ENCODE measurements at places on chromosomes 5 and 9.

DNA sequence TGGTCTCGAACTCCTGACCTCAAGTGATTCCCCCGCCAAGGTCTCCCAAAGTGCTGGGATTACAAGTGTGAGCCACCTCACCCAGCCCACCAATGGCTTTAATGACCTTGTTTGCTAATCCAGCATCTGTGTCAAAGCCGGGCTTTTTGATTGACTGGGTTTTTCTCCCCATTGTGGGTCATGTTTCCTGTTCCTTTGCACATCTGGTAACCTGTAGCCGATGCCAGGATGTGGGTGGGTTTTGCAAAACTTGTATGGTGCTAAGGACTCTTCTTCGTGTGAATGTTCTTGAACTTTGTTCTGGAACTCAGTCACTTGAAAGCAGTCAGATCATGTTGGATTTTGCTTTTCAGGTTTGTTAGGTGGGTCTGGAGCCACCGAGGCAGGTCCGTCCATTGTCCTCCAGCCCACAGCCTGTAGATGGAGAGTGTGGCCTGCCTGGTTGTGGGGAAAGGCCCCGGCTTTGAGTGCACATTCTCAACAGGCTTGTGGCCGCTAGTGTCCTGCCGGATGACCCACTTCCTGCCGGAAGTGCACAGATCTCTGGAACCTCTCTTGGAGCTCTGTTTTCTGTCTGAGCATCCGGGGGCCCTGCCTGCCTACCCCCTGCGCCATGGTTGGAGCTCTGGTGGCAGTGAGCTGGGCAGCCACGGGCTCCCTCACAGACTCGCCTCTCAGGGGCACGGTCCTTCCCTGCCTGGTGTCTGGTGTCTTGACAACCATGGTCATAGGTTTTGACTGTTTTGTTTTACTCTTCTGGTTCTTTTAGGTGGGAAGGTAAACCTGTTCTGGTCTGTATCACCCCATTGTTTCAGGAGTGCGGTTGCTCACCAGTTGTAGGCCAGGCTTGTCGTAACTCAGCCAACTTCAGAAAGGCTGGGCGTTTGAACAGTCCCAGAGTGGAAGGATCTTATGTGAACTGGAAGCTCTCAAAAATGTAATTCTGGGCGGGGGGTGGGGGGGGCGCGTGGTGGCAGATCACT lies 69.6 kb upstream of the CACNA1B start:
- peak; percentile 19 for DNase-seq

GRCh38 chr5:87245451-87245850 lies 22.2 kb upstream of the RASA1 start:
- no peak for DNase-seq

- no peak for DNase-seq
Observed at GRCh38 chr9:1332156-1332555, 282.0 kb downstream of the DMRT2 start.

GRCh38 chr9:105355781-105356180 lies 92.1 kb upstream of the FSD1L start:
- DNase-seq = no peak

- no peak for DNase-seq
Observed at GRCh38 chr5:151677776-151678545, 8.8 kb downstream of the SPARC start.

GRCh38 chr9:132447346-132447745 lies 37.3 kb downstream of the CFAP77 start:
- DNase-seq = no peak

DNA sequence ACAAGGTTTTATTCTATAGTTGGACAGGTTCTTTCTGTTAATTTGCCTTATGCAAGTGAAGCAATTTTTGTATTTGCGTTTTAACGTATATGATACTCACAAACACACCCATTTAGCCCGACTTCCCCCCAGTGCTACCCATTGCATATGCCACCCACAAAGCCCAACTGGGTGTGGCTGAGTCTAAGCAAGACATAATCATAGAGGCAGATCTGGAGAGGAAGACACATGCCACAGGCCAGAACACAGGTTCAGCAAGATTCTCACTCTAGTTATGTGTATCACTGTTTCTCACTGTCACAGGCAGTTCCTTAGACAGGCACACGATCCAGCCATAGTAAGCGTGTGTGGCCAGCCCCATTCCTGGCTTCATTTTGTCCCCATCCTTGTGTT lies 29.0 kb upstream of the PUM3 start:
- DNase-seq = peak; percentile 25

DNA sequence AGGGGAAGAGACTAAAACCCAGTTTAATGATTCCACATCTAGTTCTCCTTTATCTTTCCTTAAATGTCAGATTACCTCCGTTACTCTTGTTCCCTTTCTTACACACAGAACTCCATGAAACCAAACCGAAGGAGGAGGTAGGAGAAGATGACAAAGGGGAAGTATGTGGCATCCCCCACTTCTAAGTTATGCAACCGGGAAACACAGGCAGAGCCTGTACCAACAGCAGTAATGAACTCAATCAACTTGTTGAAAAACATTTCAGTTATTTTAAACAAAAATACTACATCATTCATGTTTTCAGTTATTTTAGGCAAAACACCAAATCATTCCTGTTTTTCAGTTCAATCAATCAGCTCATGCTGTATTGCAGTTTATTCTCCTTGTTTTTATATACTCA lies 101.8 kb downstream of the PCSK1 start:
- no peak for DNase-seq

DNA sequence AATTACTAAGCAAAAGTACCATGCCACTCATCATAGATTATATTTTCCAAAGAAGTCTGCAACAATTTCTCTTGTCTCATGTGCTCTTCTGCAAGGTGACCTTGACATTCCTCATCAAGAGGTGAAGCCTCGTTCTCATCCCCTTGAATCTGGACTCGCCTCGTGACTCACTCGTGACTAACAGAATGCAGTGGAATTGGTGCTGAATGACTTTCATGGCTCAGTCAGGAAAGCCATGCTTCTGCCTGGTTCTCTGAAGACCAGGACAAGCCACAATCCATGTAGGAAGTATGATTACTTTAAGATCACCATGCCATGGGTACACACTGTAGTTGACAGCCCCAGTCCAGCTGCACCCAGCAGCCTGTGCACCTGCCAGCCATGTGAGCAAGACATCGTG lies 335.8 kb downstream of the GADD45G start:
- no peak for DNase-seq

- DNase-seq = no peak
Observed at GRCh38 chr5:143957455-143957854, 145.5 kb downstream of the HMHB1 start.

GRCh38 chr5:58255970-58256369 lies 203.9 kb downstream of the PLK2 start:
- no peak for DNase-seq

DNA sequence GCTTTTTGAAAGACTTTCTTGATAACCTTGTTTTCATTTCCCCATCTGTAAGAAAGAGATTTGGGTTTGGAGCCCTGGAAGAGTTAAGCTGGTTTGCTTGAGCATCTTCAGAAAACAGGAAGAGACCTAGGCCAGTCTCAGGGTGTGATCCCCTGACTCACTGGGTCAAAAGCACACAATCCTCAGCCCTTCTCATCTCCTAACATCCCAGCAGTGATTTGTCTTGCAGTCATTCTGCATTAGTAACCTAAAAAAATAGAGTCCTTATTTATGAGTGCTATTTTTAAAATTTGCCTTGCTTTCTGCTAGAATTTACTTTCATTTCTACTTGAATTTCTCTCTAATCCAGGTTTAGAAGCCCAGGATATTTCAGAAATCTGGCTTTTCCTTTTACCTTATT lies 16.4 kb upstream of the ARSB start:
- no peak for DNase-seq

GRCh38 chr5:64451551-64451950 lies 54.3 kb upstream of the RGS7BP start:
- DNase-seq = no peak

GRCh38 chr5:103646698-103647614 lies 84.4 kb upstream of the NUDT12 start:
- DNase-seq = no peak

- DNase-seq = no peak
Observed at GRCh38 chr9:1271367-1271766, 221.2 kb downstream of the DMRT2 start.

DNA sequence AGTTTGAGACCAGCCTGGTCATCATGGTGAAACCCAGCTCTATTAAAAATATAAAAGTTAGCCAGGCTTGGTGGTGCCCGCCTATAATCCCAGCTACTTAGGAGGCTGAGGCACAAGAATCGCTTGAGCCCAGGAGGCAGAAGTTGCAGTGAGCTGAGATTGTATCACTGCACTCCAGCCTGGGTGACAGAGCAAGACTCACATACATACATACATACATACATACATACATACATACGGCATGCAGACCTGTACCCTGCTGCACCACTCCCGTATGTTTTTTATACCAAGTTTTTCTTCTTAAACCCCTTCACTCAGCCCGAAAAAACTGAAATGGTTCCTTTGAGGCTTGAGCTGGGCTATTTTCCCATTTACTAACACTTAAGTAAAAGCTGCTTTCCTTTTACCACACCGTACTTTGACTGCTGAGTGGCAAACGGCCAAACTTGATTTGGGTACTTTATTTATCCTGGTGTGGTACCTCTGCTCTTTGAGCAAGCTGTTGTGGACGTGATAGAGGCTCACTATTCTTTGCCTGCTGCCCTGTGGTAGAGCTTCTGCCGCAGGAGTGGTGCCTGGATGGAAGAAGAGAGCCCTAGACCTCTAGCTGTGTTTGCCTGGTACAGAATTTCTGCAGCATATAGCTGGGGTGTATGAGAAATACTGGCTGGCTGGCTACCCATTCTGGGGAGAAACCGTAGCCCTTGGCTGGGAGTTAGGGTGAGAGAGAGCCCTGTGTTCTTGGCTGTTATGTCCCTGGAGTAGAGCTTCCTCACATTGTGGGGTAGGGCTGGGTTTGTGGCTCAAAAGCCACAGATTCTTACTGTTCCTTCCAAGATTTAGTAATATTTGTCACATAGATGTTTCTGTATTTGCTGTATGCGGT lies 19.4 kb downstream of the IPO11 start:
- DNase-seq = no peak

- no peak for DNase-seq
Observed at GRCh38 chr5:122880749-122881148, 35.3 kb downstream of the SNX24 start.

DNA sequence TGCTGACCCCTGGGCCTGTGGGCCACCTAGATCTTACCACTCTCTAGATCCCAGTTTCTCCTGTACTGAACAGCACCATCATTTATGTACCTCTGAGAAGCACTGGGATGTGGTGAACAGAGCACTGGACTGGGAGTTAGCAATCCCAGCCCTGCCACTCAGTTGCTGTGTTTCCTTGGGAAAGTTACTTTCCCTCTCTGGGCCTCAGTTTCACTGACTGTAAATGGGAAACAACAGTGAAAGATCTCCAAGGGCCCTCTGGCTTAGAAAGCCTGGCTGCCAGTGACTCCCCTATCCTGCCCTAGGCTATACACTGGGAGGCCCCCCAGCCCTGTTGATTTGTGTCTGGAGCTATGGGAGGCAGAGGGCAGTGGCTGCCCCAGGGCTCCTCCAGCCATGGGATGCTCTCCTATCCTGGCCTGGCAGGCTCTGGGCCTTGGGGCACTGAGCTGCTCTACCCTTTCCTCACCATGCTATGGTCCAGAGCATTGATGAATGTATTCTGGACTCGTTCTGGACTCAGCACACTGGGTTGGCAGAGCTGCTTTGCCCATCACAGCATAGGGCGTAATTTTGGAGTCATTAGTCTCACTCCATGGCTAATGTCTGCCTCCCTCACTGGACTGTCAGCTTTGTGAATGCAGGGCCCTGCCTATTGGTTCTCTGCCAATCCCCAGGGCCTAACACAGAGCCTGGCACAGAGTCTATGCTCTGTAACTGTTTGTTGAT lies 99.3 kb downstream of the RGS3 start:
- no peak for DNase-seq

- no peak for DNase-seq
Observed at GRCh38 chr9:128473104-128473503, 17.3 kb downstream of the ODF2 start.

DNA sequence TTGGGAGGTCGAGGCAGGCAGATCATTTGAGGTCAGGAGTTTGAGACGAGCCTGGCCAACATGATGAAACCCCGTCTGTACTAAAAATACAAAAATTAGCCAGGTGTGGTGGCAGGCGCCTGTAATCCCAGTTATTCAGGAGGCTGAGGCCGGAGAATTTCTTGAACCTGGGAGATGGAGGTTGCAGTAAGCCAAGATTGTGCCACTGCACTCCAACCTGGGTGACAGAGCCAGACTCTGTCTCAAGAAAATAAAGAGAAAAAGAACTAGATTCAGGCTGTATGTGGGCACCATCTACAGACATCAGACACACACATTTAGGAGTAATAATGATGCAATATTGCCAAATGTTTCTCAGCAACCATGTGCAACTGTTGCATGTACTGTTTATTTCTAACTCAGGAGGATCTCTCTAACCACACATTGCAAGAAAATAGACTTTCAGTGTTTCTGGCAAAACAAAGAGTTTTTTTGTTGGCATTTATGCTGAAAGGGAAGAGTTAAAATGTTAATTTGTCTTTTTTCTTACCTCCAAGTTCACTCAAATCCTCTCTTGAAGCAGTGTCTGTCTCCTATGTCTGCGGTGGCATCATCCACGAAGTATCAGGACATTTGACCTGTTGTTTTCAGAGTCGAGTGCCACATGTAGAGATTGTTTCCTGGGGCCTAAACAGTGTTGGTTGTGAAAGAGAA lies 5.1 kb upstream of the ORM1 start:
- no peak for DNase-seq

DNA sequence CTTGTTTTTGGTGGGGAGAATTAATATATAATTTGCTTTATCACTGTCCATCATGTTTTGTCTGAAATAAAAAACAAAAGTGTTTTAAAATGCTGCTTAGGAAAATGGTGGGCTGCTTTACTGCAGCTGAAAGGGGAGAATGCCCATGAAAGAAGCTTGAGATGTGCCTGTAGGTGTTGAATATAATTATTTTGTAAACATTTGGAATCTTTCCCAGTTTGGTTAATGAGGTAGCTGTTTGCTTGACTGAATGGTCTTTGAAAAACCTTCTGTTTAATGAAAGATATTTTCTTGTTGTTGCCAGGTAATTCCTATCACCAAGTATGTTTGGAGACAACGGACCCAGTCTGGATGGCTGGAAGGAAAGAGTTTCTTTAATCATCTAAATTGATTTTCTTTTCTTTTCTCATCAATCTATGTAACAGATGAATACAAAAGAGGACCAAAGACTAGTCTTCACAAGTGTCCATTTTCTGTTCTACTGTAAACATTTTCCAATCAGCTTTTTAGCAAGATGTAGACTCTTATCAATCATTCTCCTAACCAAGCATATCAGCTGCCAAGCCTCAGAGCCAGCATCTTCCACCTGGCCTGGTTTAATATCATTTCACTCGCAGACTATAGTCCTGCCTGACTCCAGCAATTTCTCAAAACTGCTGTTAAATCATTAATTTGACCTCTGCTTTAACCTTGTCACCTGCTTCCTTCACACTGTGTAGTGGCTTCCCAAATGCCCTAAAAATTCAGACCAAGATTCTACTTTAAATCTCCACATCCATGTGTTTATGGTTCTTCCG lies 441.2 kb upstream of the CHD1 start:
- DNase-seq = no peak

GRCh38 chr5:91306497-91306896 lies 76.6 kb downstream of the ARRDC3 start:
- DNase-seq = no peak

DNA sequence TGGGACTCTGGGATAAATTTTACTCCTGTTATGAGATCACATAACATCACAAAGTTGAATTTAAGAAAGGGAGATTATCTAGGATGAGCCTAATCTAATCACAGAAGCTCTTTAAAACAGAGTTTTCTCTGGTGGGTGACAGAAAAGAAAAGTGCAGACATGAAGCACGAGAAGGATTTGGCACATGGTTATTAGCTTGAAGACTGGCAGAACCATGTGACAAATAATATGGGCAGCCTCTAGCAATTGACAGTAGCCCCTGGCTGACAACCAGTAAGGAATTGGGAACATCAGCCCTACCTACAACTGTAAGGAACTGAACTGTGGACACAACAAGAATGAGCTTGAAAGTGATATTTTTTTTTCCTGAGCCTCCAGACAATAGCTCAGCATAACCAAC lies 243.1 kb downstream of the HTR1A start:
- no peak for DNase-seq
